ENCODE measurements at places on chromosomes 5 and 9.

GRCh38 chr5:172758077-172758833 lies 12.7 kb downstream of the DUSP1 start:
- DNase-seq = peak; percentile 90

DNA sequence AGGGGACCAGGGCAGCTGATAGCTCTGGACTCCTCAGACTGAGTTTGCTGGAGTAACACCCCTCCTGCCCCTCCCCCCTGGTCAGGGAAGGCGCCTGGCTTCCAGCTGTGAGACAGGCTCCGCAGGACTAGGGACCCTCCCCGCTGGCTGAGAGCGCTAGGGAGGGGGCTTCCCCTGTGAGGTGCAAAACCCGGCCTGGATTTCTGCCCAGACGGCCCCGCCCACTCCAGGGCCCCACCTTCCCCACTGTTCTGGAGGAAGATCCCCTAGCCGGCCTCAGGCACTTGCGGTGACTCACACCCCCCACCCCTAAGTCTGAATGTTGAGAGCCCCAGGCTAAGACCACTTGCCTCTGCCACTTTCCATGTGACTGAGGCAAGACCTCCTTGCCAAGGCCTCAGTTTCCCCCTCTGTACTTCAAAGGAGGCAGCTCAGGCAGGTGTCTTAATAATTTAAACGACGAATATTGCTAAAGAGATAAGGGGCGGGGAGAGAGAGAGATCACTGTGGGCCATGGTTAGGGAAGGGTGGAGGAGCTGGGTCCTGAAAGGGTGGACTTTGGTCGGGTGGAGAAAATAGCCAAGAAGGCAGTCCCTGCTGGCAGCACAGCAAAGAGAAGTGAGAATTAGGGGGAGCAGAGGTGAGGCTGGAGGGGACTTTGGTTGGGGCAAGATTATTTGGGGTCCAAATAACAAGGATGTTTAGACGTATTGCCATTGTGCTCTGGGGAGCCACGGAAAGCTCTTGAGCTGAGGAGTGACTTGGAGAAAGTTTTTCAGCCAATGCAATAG lies 1.0 kb upstream of the DAB2IP start:
- no peak for DNase-seq

DNA sequence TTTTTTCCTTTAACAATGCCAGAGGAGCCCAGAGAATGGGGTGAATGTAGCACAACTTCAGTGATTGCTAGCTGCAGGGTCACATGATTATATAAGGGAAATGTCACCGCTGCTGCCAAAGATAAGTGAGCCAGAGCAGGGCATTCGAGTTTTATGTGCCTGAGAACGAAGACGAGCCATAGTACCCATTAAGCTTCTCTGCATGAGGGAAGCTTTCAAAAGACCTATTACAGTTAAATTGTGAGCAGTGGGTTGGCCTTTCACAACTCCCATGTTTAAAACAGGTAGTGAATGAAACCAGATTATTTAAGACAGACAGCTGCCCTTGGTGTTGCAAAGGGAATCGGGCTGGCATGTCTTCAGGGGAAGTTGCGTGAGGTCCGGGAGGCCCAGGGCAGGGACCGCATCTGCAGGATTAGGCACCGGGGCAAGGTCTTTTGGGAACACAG lies 82.4 kb upstream of the TNFAIP8 start:
- DNase-seq = no peak

- DNase-seq = peak; percentile 27
Measured at GRCh38 chr5:66113160-66113559, 30.9 kb upstream of the SREK1 start.

DNA sequence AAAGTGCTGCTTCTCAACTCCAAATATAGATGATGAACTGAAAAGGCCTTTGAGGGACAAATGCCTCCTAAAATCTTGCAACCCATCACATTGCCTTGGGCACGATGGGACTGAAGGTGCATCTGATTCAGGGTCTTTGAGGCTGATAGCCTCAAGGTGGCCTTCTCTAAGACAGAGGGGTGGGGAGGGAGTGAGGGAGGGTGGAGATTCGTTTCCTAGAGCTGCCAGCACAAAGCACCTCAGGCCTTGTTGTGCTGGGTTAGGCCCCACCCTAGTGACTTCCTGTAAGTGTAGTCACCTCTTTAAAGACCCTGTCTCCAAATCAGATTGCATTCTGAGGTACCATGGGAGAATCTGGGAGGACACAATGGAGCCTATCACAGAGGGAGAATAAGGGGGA lies 57.1 kb downstream of the BARX1 start:
- no peak for DNase-seq

DNA sequence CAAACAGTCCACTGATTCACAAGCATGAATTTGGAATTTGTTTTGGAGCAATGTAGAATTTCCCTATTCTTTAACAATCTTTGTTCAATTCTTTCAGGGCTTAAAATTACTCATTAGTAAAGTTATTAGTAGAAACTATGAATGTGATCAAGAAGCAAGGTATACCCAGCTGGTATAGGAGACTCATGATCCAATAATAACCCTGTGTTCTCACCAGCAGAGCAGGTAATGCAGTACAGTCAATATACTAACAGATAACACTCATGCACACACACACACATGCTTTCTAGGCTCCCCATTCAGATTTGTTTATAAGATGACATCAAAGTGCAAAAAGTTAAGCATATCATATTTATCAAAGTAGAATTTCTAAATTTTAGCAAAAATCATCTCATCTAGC lies 445.2 kb downstream of the ELAVL2 start:
- no peak for DNase-seq

DNA sequence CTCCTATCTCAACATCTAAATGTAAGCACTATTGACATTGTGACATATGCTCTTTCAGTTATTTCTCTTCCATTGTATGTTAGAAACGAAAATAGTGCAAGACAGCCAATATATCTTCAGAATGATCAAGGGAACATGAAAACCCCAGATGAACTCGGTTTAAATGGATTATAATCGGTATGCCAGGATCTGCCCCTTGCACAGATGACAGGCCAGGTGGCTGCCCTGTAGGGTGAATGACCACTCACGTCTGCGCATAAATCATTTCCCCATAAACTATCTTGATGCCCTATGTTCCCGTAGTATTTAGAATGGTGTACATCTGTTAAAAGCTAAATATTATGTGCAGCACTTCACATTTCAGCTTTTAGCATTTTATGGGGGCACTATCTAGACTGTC lies 69.7 kb upstream of the RANBP3L start:
- no peak for DNase-seq

DNA sequence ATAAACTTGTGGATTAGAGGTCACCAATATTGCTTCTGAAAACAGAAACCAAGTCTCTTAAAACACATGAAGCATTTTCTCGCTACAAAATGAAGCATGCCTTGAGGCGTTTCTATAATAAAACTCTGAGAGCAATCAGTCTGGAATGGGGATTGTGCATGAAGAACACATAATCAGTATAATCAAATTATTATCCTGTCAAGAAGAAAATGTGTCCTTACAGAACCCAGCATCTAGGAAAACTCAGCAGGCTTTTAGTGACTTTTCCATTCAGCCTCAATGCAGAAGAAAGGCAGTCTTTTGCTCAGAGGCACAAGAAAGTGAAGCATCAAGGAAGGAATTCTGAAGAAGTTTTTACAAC lies 121.9 kb downstream of the CDH18 start:
- no peak for DNase-seq

- peak; percentile 1 for DNase-seq
Measured at GRCh38 chr5:77560677-77561263, 68.7 kb upstream of the WDR41 start.

- no peak for DNase-seq
Measured at GRCh38 chr9:21901546-21901945, 92.6 kb downstream of the CDKN2A start.

- no peak for DNase-seq
Measured at GRCh38 chr5:151697452-151697851, 10.7 kb upstream of the SPARC start.
